ENCODE measurements at places on chromosomes 6 and 20. TPM values are rescaled to one million over a fixed set of nuclear protein-coding genes. Genes with fewer than 3 reads are reported as not detected.

GRCh38 chr6:163200289-163200688 is 214.2 kb upstream of the QKI start:
- DNase-seq, result no peak

The CENPQ gene
- total RNA-seq, result 5.2 TPM

The TSPO2 gene
- total RNA-seq, result not detected

DNA sequence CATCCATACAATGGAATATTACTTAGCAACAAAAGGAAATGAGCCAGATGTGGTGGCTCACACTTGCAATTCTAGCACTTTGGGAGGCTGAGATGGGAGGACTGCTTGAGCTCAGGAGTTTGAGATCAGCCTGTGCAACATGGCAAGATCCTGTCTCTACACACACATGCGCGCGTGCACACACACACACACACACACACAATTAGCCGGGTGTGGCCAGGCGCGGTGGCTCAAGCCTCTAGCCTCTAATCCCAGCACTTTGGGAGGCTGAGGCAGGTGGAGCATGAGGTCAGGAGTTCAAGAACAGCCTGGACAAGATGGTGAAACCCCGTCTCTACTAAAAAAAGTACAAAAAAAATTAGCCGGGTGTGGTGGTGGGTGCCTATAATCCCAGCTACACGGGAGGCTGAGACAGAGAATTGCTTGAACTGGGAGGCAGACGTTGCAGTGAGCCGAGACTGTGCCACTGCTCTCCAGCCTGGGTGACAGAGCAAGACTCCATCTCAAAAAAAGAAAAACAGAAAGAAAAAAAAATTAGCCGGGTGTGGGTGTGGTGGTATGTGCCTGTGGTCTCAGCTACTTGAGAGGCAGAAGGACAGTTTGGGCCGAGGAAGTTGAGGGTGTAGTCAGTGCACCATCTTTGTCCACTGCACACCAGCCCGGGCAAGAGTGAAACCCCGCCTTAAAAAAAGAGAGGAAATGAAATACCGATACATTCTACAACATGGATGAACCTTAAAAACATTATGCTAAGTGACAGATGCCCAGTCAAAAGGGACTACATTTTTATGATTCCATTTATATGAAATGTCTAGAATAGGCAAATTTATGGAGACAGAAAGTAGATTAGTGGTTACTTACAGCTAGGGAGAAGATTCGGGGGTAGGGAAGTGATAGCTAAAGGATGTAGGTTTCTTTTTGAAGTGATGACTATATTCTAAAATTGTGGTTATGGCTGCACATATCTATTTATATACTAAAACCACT is 52.5 kb downstream of the RBL1 start:
- peak; percentile 61 for DNase-seq

- DNase-seq, result no peak
These were observed 43.9 kb downstream of the SRC start for GRCh38 chr20:37389844-37390275.
